ENCODE measurements at places on chromosomes 7 and 10. TPM values are rescaled to one million over a fixed set of nuclear protein-coding genes. Genes with fewer than 3 reads are reported as not detected.

SVOPL gene
- 1.5 TPM for total RNA-seq

DNA sequence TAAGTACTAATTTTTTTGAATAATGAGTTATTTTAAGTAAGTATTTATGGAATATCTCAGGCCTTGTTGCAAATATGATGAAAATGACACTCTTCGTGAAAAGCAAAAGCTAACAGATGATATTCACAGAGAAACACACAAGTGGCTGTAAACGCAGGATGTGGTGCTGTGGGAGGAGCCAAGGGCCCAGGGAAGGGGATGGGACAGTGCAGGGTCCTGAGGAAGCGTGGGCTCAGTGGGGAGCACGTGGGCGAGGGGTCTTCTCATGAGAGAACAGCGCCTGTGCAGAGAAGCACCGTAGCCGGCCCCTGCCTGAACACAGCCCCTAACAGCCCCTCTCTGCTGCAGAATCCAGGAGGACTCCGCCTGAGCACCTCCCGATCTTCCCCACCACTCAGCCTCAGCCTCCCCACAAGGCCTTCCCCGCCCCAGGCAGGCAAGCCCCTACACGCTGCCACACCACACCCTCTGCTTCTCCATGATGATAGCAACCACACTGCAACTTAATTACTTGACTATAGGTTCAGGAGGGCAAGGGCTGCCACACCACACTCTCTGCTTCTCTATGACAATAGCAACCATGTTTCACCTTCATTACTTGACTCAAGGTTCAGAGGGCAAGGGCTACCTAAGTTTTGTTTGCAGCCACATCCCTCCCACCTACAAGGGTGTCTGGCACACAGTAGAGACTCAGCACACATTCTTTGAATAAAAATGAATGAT is 152.6 kb upstream of the RNF32 start:
- DNase-seq: no peak
- H3K4me1 ChIP-seq: no peaks in the 10 kb centered on the region

DNA sequence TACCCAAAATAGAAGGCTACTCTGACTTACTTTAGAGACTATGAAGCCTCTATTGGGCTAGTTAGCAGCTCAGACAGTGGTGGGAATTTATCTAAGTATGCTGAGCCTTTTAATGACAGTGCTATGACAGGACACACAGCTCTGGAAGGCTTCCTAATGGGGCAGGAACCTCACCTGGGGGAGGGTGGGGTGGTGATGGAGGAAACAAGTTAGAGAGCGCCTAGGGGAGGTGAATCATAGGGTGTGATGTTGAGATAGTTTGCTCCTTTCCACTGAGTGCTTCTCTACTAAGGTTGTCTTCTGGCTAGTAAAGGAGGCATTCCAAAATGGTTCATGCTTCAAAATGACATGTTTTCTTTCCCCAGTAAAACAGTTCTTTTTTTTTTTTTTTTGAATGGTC is 42.1 kb downstream of the PPP1R9A start:
- no peak overlapping the region for H3K4me3 ChIP-seq
- no peaks in the 10 kb centered on the region for H3K36me3 ChIP-seq
- DNase-seq: no peak
- no peak overlapping the region for H3K27ac ChIP-seq
- no peaks in the 10 kb centered on the region for H3K4me1 ChIP-seq

C10orf105 gene
- total RNA-seq: not detected

GRCh38 chr10:28722065-28722803 is 44.9 kb downstream of the BAMBI start:
- no peak overlapping the region for H3K27ac ChIP-seq
- H3K36me3 ChIP-seq: peaks cover 19% of the 10 kb centered on the region
- peak overlapping the region; percentile 81 for H3K4me3 ChIP-seq
- peak; percentile 54 for DNase-seq

GRCh38 chr10:34477249-34477648 is 337.8 kb downstream of the PARD3 start:
- H3K27ac ChIP-seq: no peak overlapping the region
- H3K27me3 ChIP-seq: no peaks in the 10 kb centered on the region
- DNase-seq: no peak
- H3K4me1 ChIP-seq: peaks cover 11% of the 10 kb centered on the region
- H3K36me3 ChIP-seq: no peaks in the 10 kb centered on the region
